Myocyte (in vitro differentiated cells): ENCODE measurements at places on chromosomes 7 and 10. TPM values are rescaled to one million over a fixed set of nuclear protein-coding genes. Genes with fewer than 3 reads are reported as not detected.

PPP1R3C gene
- total RNA-seq = 136 and 154 TPM in 2 replicates

PDE1C gene
- 0.03 and 0.10 TPM in 2 replicates for total RNA-seq

ITIH5 gene
- not detected in 2 replicates for total RNA-seq

LHPP gene
- total RNA-seq = 8.1 and 9.1 TPM in 2 replicates

C7orf57 gene
- total RNA-seq = 0.83 and 1.1 TPM in 2 replicates

MYL10 gene
- total RNA-seq = 0.31 TPM in 1 of 2 replicates, not detected in the other
